ENCODE measurements at places on chromosomes 4 and X.

- no peak for DNase-seq
Measured at GRCh38 chr4:66574145-66574978, 904.1 kb upstream of the EPHA5 start.

DNA sequence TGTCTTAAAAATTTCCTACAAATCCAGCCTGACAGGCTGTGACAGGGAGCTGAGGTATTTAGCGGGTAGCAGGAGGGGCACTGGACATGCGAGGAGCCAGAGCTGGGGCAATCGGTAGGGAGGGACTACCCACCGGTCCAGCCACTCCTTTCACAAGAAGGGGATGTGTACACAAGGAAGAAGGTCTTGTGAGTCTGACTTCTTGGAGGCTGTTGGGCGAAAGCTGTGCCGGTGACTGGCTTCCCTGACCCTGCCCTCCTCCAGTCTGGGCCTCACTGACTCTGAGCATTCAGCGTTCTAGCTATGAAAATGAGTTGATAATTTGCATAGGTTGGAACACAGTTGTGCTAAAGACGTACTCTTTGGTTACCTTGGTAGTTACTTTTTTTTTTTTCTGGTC lies 12.7 kb upstream of the CXCL8 start:
- no peak for DNase-seq

- no peak for DNase-seq
Measured at GRCh38 chr4:144634978-144635747, 10.8 kb upstream of the HHIP start.

DNA sequence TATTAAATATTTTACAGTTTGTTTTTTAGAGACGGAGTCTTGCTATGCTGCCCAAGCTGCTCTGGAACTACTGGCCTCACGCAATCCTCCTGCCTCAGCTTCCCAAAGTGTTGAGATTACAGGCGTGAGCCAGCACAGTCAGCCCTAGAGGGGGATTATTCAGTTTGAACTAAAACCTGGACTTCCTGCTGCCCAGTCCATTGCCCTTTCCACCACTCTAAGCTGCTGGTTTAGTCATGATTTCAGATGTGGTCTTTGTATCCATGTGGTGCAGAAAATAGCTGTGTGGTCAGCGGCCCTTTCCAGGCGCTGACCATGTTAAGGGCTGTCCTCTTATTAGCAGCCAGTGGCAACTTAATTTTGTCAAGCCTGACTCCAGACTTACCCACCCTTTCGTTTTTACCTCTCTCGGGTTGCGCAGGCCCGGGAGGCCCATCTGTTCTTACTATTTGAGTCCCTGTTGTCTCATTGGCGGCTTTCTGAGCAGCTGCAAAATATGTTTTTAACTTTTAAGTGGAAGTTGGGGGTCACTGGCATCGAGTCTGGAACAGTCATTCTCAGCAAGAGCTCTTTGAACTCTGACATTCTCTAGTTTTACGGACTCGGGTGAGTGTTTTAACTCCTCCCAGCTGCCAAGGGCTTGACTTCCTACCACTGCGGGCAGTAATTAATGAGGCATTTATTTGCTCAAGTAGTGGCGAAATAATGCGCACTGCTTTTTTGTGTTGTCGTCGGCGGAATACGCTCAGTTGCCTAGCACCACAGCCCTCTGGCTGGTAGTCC lies 773 bp upstream of the VMA21 start:
- DNase-seq, result no peak

- no peak for DNase-seq
Measured at GRCh38 chrX:101462892-101463291, 22.4 kb upstream of the ARMCX4 start.

- no peak for DNase-seq
Measured at GRCh38 chr4:43843501-43843900, 605.1 kb downstream of the KCTD8 start.
